ENCODE measurements at places on chromosomes 2 and 18. TPM values are rescaled to one million over a fixed set of nuclear protein-coding genes. Genes with fewer than 3 reads are reported as not detected.

- no peak for DNase-seq
Observed at GRCh38 chr2:55418512-55419232, 984 bp downstream of the CCDC88A start.

DNA sequence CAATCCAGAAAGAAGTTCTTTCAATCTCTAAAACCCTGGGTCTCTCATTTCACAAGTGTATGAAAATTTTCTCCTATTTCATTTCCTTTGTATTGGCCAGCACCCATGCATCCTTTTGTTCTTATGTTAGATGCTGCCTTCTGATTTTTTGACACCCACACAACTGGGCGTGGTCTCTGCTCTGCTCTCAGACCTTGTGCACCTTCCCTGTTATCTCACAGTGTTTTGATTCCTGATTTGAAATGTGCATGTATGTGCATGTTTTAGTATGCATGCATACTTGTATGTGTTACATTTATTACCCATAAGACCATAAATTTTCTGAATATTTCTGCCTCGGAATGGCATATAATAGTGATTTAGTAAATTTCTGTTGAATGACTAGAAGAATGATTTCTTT, 152.2 kb downstream of the CTNNA2 start:
- no peak for DNase-seq

- peak; percentile 22 for DNase-seq
Observed at GRCh38 chr2:124804014-124804940, 779.2 kb downstream of the CNTNAP5 start.

- DNase-seq: no peak
Observed at GRCh38 chr2:190378880-190379237, 29.3 kb upstream of the MFSD6 start.

GRCh38 chr18:5546660-5547059, 2.9 kb upstream of the EPB41L3 start:
- peak; percentile 20 for DNase-seq

- DNase-seq: no peak
Observed at GRCh38 chr2:107927034-107927534, 59.2 kb upstream of the SLC5A7 start.

GRCh38 chr2:165630236-165630635, 160.7 kb downstream of the CSRNP3 start:
- DNase-seq: no peak

DNA sequence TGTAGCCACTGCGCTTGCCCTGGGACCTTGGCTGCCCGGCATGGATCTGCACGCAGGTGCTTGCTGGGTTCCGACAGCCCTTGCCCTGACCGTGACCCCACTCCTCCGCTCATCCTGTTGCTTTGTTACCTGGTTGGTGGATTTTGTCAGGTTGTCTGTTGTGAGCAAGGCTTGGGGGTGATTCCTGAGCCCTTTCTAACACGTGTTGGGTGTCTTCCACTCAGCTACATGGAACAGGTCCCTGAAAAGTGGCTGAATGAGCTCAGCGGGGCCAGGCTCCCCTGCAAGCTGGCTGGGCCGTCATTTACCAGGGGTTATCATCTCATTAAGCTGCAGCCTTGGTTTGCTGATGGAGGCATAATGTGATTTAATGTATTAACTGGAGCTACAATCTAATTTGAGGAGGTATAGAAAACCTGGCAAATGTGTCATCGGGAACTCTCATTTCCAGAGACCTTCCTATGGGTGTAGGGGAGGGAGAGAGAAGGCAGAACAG, 24.6 kb downstream of the RAMP1 start:
- DNase-seq: no peak

DNA sequence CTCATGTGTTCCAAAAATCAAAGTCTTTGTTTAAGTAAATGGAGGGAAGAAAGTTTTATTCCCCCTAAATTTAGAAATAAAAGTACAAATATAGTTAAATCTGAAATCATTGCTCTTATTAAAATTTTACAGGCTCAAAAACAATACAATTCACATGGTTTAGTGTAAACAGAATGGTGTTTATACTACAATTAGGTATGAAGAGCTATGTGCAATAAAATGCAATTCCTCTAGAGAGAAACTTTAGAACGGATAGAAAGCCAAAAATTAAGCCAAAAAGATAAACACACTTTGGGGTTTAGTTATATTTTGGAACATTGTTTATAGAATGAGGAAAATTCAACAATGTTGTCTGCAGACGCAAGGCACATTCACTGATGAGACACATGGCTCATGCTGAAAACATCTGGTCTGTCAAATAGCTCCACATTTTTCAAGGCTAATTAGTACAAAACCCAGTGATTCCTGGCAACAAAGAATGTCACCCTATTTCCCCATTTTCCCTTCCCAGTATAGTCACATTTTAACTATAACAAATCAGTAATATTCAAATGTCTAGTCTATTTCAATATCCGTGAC, 103.3 kb downstream of the EXOC6B start:
- DNase-seq: no peak

DNA sequence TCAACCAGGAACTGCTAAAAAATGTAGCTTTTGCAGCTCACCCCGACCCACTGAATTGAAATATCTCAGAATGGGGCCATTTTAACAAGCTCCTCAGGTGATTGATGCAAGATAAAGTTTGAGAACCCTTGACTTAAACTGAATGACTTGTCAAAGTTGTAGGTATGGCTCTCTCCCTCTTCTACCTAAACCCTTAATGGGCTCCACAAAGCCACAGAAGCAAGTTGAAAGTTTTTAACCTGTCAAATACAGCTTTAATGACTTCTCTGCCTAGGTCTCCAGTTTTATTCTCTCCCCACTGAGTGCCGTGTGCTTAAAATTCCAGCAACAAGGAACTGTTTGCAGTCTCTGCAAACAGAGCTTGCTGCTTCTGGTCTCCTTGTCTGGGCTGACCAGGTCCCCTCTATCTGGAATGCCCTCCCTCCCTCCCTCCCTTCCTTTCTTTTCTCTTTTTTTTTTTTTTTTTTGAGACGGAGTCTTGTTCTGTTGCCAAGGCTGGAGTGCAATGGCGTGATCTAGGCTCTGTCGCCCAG, 19.7 kb upstream of the RNF125 start:
- no peak for DNase-seq

- DNase-seq: no peak
Observed at GRCh38 chr2:105344704-105345345, 7.5 kb downstream of the C2orf49 start.

DNA sequence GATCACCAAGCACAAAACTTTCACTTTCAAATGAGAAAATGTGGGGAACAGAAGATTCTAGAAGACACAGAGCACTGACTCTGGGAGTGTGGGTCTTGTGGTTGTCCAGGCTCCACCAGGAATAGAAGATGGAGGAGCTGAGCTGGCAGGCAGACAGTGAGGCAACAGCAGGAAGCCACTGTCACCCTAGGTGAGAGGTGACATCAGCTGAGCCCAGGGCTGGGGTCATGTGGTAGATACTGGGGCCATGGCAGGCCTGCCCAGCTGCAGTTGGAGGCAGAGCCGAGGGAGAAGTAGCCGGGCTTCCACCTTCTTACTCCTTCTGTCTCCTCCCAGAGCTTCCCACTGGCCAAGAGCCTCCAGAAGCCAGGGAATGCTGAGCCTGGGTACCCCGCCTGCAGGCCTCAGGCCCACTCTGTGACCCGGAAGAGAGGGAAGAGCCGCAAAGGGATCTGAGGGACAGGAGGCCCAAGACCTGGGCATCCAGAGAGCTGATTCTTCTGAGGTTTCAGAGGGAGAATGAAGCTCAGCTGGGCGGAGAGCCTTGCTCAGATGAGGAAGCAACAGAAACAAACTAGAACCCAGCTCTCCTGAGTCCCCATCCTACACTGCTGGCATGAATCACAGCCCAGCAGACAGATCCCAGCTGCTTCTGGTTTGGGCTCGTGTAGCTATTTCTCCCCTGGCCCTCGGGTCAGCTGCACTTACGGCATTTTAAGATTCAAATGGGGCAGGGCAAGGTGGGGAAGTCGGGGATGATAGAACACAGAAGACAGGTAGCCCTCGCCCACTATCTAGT, 39.8 kb upstream of the ASAP2 start:
- DNase-seq: no peak

GRCh38 chr2:79235135-79235534, 75.6 kb upstream of the REG3A start:
- no peak for DNase-seq

DNA sequence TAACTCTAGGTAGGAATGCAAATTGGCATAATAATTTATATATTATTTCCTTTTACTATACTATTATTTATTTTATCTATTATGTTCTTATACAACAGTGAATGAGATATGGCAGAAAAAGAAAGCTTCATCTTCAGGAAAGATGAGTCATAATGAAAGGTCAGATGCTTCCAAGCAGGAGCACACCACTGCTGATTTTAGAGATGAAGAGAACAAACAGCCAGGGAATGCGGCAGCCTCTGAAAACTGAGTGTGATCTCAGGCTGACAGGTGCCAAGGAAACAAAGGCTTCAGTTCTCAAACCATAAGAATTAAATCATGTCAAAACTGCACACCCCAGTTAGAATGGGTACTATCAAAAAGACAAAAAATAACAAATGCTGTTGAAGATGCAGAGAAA, 149.0 kb downstream of the CCDC178 start:
- DNase-seq: no peak

DNA sequence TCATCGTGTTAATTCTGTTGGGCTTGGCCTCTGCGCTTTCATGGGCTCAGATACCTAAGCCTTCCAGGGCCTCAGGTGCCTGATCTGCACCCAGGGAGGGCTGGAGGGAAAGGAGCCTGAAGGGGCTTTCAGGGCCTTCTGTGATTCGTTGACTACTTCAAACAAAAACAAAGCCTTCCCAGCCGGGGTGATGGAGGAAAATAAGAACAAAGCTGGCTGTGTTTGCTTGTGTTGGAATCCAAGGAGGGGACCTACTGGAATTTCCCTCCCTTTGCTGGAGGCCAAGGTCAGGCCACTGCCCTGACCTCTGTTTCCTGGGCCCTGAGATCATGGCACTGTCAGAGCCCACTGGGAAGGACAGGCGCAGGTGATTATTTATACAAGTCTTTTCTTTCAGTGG, 135.3 kb downstream of the KLHL29 start:
- DNase-seq: no peak

GRCh38 chr2:66082581-66082980, 352.3 kb upstream of the MEIS1 start:
- DNase-seq: no peak

DNA sequence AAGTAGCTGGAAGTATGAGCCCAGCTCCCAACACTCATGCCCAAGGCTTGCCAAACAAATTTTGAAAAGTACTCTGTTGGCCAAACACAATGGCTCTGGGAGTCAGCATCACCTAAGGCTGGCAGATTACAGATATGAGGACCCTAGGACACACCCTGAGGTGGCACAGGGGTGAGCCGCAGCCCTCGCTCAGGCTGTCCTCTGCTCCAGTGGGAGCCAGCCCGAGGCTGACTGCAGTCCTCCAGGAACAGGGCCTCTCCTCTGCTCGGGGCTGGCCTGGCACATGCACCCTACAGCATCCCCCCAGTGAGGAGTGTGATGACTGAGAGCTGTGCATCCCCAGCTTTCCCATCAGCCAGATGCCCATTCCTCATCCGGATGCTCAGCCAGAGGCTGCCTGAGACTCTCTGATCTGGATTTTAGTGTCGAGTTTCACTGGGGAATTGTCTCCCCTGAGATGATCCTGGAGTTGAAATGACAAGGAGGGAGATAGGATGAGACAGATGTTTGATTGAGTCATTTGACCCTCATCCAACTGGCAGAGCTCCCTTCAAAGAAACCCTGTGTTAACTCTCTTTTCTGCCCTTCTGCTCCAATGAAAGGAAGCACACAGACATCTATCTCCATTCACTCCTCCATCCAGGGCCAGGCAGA, 269.3 kb upstream of the NCKAP5 start:
- no peak for DNase-seq

GRCh38 chr2:102788885-102789260, 27.0 kb downstream of the TMEM182 start:
- no peak for DNase-seq

- DNase-seq: no peak
Observed at GRCh38 chr2:18123211-18123570, 244.7 kb downstream of the KCNS3 start.

DNA sequence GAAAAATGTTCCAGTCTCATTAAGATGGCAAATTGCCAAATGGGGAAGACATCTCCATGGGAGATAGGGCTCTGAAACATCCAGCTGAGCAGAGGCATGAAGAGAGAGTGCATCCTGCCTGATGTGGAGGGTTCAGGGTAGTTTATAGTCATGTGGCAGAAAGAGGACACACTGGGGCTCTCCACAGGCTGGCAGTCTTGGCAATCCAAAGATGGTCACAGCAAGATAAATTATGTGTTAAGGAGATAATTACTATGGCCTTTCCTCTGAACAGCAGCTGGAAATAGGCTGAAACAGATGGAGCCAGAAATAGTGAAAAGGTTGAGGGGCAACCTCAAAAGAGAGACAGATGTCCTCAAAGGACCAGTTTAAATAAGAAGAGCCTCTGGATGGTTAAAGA, 97.2 kb downstream of the DCC start:
- no peak for DNase-seq

DNA sequence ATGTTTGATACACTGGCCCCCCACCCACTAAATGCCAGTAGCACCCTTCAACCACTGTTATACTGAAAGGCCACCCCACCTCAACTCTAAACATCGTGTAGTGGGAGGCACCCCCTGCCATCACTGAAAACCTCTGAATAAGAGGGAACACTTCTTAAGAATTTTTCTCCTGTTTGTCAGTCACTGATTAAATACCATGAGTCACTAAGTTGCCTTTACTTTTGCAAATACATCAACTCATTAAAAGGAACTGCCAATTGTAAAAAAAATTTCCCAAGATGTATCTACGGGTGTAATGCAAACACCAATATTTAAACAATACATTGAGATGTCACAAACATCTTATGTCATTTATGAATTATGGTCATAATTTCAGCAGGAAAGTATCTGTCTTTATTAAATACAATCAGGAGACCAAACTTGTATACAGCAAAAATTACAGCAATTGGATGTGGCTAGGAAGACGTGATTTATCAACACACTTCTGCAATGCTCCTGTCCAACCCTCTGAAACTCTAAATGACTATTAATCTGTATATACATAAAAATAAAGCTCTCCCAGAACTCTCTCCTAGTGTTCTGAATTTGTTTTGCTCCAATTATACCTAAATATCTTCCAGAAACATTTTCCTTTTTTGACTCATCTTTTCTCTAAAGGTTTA, 144.1 kb upstream of the STK17B start:
- no peak for DNase-seq

- no peak for DNase-seq
Observed at GRCh38 chr2:147173189-147173581, 671.6 kb upstream of the ACVR2A start.

Gene SERPINB5
- 0.13 TPM for polyA plus RNA-seq

Gene GPR75
- polyA plus RNA-seq: 5.0 TPM

Gene MAPK4
- polyA plus RNA-seq: 8.9 TPM

Gene ANKRD62
- polyA plus RNA-seq: 0.10 TPM

Gene SDC1
- polyA plus RNA-seq: 22.2 TPM

Gene PSTPIP2
- polyA plus RNA-seq: 17.1 TPM

Gene UGT1A3
- polyA plus RNA-seq: not detected

Gene UBR3
- polyA plus RNA-seq: 48.3 TPM

Gene VWC2L
- 0.18 TPM for polyA plus RNA-seq

Gene CTAGE1
- 0.05 TPM for polyA plus RNA-seq

Gene SERPINB13
- polyA plus RNA-seq: not detected

Gene TRAPPC12
- polyA plus RNA-seq: 99.9 TPM

Gene CRYBA2
- polyA plus RNA-seq: not detected

Gene TLX2
- polyA plus RNA-seq: 0.07 TPM

Gene DCDC2C
- polyA plus RNA-seq: 0.65 TPM
